Karpas-422 (cell line): ENCODE measurements at places on chromosomes 13 and 19.

DNA sequence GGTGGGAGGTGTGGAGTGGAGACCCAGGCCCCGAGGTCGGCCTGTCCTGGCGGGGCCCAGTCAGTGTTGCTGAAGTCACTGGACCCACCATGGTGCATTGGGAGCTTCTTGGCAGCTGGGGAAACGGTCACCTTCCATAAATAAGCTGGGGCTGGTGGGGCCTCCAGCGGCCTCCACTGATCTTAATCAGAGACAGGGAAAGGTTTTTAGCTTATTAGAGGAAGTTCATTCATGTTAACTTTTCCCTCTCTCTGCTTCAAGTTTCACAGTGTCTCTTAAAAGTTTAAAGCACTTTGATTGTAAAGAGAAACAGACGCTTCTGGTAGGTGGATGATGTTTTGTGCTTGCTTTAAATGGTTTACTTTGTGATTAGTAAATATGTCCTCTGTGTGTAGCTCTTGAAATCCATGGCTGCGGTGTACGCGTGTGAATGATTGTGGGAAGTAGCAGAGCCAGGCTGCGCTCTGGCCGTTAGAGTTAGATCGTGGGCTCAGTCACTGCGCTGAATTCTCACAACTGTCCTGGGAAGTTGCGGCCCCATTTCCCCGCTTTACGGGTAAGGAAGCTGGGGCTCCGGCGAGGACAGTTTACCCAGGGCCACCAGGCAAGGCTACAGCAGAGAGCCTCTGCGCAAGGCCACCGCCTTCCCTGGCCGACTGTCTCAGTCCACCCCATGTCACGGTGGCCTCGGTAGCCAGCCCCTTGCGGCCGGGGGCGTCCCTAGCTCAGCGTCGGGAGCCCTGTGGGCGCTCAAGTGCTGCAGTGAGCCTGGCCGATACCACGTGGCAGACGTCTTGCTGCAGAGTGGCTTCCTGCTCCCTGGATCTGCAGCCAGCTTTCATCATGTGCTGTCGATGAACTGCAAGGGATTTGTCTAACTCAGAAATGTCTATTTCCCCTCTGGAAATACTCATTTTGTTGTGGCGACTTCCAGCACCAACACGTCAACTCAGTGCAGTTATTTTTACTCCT, 16.5 kb upstream of the NDUFS7 start:
- DNase-seq = no peak

DNA sequence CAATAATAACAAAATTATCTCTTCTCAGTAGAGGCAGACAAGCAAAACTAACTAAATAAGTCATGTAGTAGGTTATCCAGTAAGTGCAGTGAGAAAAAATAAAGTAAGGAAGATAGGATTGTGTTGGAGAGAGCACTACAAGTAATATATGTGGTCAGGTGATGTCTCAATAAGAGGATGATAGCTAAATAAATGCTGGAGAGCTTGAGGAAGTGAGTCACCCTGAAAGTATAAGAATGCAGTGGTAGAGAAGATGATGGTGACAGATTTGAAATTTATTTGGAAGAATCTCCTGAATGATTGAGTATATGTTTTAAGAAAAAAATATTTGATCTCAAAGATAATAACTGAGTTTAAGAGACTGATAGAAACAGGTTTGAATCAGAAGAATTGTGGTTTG, 152.2 kb upstream of the PRR20A start:
- no peak for DNase-seq

GRCh38 chr13:111371720-111372119, 51.3 kb downstream of the TEX29 start:
- DNase-seq = no peak

DNA sequence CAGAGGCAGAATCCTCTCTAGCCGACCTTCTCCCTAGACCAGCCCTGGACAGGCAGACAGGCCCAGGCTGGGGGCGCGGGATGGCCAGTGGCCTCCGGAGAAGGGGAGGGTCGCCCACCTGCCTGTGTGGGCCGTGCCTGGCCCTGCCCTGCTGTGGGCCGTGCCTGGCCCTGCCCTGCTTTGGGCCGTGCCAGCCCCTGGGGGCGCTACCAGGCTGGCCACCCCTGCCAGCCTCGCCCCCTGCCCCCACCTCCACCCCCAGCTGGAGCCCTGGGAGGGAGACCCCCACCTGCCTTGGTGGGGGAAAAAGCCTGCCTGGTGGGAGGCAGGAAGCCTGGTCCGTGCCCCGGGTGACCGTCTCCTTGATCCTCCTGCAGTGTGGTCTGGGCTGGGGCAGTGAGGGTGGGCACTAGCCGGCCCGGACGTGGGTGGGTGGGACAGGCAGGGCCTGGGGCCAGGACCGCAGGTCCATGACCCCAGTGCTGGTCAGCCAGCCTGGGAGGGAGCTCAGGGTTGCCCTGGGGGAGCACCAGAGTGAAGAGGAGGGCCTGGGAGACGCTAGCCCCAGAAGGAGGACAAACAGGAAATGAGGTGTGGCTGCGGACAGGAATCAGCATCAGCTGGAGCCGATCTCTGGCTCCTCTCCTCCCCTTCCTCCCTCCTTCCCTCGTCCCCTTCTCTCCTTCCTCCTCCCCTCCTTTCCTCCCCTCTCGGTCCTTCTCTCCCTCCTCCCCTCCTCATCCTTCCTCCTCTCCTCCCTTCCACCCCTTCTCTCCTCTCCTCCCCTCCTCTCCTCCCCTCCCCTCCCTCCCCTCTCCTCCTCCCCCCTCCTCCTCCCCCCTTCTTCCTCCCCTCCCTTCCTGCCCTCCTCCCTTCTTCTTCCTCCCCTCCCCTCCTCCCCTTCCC, 5.1 kb upstream of the MKNK2 start:
- DNase-seq = no peak

- DNase-seq = no peak
These were observed 121.8 kb downstream of the TBC1D4 start for GRCh38 chr13:75360170-75360569.

- DNase-seq = no peak
These were observed 742 bp downstream of the NALCN start for GRCh38 chr13:101415358-101416174.

DNA sequence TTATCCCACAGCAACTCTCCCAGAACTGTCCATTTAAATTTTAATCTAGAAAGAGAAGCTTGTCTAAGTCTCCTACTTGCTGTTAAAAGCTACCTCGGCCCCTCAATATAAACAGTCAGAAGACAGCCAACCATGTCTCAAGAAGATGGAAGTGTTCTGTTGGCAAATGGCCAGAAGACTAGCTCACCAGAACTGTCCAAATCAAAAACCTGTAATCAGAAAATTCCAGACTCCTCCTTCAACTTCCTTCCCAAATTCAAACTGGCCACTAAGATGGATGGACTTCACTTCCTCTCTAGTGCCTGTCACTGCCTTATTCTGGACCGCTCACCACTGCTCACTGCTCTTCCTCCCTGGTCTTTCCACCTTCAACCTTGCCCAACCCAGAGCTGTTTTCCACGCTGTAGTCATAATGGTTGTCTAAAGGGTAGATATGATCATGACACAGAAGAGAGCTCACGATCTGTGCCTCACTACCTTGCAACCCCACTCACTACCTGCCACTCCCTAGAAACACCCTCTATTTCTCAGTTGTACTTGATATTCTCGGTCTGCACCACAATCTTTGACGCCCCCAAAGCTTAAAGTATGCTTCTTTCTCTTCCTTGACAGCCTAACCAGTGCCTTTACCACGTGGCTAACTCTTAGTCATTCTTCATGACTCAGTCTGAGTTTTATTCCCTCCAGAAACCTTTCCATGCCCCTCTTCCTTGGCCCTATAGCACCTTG, 9.2 kb downstream of the FGF14 start:
- no peak for DNase-seq

GRCh38 chr13:110356362-110356761, 49.3 kb downstream of the COL4A2 start:
- DNase-seq = no peak

DNA sequence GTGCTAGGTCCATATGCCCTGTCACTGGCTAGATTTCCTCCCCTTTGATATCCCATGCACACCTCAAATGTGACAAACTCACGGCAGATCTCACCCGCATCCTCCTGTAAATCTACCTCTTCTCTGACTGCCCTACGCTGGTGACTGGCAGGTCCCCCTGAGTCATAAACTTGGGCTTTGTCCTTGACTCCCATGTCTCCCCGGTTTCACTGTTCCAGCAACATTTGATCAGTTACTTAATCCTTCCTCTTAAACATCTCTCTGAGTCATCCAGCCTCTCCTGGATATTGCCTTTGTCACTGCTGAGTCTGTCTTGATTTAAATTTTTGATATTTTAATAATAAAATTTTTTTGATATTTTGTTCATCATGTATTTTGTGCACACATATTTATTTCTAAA, 26.5 kb downstream of the FAM216B start:
- no peak for DNase-seq
